ENCODE measurements at places on chromosomes 3 and 15.

- DNase-seq: no peak
These were observed 96.7 kb downstream of the ADCY5 start for GRCh38 chr3:123352134-123352554.

GRCh38 chr15:78368651-78369050, 28.5 kb downstream of the CRABP1 start:
- no peak for DNase-seq

GRCh38 chr15:19956124-19956796, 585.3 kb downstream of the GOLGA6L6 start:
- no peak for DNase-seq

GRCh38 chr3:146895026-146895749, 290.0 kb upstream of the PLSCR5 start:
- DNase-seq: no peak

DNA sequence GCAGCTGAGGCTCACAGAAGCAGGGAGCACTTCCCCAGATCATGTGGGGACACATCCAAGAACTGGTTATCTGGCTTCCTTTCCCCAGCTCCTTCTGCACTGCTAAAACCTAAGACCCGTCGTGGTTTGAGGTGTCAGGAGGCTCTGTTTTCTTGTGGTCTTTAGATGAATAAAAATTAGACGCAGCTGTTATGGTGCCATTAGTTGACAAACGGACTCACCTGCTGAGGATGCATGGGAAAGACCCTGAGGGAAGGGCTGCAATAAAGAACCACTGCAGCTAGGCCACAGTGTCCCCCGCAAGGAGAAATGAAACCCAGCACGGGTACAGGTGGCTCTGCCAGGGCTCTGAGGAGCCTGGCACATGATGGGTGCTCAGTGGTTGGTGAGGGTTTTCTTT, 99.4 kb downstream of the IQSEC1 start:
- no peak for DNase-seq

GRCh38 chr3:175082631-175083030, 223.5 kb downstream of the NAALADL2 start:
- no peak for DNase-seq

GRCh38 chr15:23628612-23629233, 18.9 kb downstream of the MAGEL2 start:
- DNase-seq: no peak

DNA sequence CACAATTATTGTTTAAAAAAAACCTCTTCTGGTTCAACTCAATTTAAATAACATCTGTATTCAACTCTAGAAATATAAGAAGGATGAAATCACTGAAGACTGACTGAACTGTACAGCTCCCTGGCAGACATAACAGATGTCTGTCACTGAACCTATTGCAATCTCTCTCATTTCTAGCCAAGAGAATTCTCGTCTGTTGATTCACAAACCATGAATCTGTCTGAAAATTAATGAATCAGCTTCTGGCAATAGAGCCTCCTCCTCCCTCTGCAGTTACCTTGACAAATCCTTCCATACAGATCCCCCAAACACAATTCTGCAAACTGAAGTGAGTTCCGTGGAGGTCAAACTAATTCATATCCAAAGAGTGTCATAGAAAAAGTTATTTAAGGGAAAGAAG, 561.4 kb downstream of the PYDC2 start:
- no peak for DNase-seq

DNA sequence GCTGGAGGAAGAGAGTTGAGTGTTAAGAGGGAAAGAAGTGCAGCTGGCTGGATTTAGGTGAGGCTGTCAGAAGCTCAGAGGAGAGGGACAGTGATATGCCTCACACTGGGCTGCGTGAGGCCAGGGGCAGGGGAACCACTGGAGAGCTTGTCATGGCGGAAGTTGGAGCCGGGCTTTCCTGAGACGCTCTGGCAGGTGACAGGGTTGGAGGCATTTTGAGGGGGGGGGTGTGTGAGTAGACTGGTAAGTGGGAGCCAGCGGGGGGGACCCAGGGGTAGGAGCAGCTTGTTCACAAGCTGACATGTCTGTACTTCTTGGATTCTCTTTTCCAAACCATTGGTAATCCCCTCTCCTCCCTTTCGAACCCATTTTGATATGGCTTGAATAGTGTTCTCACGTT, 331.5 kb upstream of the RGMA start:
- DNase-seq: no peak

DNA sequence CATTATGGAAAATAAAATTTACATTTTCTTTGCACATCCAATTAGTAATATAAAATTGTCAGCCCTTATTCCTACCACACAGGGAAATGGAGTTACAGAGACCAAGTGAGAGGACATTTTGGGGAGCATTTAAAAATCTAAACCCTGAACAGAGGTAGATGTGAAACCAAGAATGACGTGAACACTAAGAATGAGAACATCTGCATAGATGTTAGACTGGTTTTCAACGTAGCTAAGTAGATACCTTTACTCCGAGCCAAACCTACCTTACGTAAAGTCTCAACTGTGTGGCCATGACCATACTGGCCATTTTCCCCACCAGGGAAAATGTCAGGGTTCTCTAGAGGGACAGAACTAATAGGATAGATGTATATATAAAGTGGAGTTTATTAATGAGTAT, 51.4 kb upstream of the THBS1 start:
- DNase-seq: no peak

- no peak for DNase-seq
These were observed 956.4 kb downstream of the NTRK3 start for GRCh38 chr15:87300146-87300545.

DNA sequence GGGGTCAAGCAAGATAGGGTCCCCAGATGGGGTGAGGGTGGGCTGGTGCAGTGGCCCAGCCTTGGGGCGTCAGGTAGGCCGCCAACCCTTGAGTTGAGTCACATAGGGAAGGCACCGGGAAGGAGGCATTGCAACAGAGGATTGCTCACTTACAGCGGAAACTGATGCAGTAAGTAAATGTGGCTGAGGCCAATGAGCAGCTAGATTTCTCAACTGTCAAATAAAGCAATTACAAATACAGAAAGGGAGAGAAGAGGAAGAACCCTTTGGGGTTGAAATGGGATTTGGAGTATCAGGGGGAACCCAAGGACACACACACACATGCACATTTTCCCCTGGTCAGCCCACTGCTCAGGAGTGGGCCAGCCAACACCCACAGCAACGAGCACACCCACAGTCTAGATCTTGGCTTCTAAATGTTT, 44.0 kb downstream of the CHSY1 start:
- DNase-seq: no peak

DNA sequence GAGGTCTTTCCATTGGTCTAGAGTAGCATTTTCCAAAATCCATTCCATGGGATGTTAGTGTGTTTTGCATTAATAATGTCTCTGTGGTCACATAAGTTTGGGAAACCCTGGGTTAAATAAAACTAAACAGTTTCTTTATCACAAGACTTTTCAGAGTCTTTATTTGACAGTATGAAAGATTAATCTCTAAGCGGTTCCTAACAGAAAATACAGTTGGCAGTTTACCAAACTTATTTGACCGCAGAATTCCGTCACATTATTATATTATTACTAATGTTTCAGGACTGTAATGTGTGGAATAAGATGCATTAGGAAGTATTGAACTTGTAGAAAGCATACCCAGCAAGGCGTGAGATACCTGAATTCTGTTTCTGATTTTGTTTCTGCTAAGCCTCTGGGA, 71.5 kb upstream of the ADAMTSL3 start:
- DNase-seq: no peak

- DNase-seq: no peak
These were observed 1.2 kb upstream of the ITIH4 start for GRCh38 chr3:52831500-52832301.

DNA sequence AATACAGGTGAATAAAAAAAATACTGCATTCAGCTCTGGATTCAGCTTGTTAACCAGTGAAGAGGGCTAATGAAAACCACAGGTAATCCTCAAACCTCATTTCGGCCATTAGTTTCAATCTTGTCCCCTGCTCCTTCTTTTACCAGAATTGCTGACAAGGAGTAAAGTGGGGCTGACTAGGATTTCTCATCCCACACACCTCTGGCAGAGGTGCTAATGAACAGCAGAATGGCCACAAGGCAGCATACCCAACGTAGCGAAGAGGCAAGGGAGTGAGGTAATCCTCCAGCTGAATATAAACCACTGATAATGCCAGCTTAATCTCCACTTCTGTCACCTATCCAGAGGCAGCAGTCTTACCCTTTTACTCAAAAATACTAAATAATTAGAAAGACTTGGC, 248.8 kb upstream of the CDIN1 start:
- no peak for DNase-seq

GRCh38 chr15:55683376-55683775, 59.6 kb downstream of the PRTG start:
- no peak for DNase-seq

- no peak for DNase-seq
These were observed 12.8 kb upstream of the SRP14 start for GRCh38 chr15:40051616-40052415.

- DNase-seq: no peak
These were observed 7.5 kb downstream of the GOLIM4 start for GRCh38 chr3:168088106-168088720.

- DNase-seq: no peak
These were observed 90.1 kb downstream of the CPNE4 start for GRCh38 chr3:131944676-131945075.

DNA sequence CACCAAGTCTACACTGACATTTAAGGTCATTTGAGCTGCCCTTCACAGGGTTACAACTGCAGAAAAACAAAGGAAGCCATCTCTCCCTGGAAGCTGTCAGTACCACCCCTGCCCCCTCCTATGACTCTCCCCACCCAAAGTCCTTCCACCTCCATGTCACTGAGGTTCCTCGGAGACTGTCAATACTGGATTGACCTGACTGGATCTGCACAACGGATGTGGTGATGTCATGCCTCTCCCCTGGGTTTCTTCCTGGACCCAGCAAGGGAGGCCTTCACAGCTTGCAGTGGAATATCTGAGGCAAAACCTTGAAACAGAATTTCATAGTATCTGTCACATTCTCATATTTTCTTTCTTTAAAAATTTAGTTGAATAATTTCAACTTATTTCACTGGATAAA, 153.5 kb downstream of the CLSTN2 start:
- DNase-seq: no peak

- no peak for DNase-seq
These were observed 20.9 kb upstream of the RBP1 start for GRCh38 chr3:139560411-139560810.

DNA sequence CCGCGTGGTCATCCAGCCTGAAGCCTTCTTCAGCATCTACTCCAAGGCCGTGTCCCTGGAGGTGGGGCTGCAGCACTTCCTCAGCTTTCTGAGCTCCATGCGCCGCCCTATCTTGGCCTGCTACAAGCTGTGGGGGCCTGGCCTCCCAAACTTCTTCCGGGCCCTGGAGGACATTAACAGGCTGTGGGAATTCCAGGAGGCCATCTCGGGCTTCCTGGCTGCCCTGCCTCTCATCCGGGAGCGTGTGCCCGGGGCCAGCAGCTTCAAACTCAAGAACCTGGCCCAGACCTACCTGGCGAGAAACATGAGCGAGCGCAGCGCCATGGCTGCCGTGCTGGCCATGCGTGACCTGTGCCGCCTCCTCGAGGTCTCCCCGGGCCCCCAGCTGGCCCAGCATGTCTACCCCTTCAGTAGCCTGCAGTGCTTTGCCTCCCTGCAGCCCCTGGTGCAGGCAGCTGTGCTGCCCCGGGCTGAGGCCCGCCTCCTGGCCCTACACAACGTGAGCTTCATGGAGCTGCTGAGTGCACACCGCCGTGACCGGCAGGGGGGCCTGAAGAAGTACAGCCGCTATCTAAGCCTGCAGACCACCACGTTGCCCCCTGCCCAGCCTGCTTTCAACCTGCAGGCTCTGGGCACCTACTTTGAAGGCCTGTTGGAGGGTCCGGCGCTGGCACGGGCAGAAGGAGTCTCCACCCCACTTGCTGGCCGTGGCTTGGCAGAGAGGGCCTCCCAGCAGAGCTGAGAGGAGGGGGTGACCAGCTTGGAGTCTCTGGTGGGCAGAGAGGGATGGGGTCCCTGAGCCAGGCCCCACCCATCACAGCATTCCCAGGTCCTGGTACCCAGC, 37.9 kb downstream of the GOLGA6A start:
- no peak for DNase-seq

- DNase-seq: no peak
These were observed 93.9 kb downstream of the RBPMS2 start for GRCh38 chr15:64681424-64682024.

DNA sequence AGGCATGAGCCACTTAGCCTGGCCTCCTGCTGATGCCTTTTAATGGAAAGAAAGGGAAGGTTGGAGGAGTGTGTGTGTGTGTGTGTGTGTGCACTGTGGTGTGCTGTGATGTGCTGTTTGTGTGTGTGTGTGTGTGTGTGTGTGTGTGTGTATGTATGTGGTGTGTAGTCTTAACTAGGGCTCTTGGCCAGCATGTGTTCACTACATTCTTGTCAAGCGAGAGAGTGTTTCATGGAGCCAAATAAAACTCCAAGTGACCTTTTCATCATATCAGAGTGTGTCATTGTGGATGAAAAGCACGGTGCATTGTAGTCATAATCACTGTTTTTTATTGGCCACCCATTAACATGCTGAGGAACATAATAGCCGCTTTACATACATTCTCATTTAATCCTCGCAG, 30.8 kb upstream of the BHLHE40 start:
- no peak for DNase-seq

DNA sequence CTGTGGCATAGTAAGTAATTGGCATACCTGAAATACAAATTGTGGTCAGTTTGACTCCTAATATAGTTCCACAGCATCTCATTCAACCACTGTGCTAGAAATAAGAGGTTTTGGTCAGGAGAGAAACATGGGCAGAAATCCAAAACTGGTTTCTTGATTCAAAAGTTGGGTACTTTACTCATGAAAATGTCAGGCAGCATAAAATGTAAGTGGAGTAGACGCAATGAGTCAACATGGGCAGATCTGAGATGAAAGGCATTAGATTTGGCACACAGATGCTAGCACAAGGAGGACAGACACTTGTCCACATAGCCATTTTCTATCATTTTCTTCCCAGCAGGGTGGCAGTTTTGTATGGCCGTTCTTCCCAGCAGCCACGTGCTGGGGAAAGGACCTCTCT, 255.8 kb upstream of the CDIN1 start:
- DNase-seq: no peak

DNA sequence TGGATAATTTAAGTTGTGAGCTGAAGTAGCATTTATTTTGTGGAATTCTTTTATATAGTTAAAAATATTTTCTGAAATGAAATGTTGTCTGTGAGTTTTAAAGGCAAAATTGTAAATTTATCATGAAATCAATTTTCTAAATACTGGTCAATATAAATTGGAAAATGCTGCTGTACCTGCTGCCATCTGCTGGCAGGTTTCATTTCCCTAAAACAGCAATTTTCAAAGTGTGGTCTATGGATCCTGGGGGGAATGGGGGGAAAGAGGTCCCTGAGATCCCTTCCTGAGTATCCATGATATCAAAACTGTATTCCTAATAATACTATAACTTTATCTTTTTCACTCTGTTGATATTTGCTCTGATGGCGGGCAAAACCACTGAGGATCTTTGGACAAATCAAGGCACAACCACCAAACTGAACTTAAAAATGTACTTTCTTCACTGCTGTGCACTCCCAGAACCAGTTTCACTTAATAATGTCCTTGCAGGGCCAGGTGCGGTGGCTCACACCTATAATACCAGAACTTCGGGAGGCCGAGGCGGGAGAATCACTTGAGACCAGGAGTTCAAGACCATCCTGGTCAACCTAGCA, 17.2 kb upstream of the CCR4 start:
- no peak for DNase-seq

GRCh38 chr3:9384141-9384828, 13.1 kb upstream of the SETD5 start:
- no peak for DNase-seq

Measured in stimulated activated CD4-positive, alpha-beta T cell treated with anti-CD3 and anti-CD28 coated beads, Interleukin-15, amount 100 ng/mL, for 48 hours (primary cell).